NCI-H748 treated with DMSO at 0.1 percent for 48 hours (cell line): ENCODE measurements at places on chromosomes 1 and 21.

- DNase-seq = no peak
Observed at GRCh38 chr1:230549625-230550024, 92.7 kb upstream of the COG2 start.

DNA sequence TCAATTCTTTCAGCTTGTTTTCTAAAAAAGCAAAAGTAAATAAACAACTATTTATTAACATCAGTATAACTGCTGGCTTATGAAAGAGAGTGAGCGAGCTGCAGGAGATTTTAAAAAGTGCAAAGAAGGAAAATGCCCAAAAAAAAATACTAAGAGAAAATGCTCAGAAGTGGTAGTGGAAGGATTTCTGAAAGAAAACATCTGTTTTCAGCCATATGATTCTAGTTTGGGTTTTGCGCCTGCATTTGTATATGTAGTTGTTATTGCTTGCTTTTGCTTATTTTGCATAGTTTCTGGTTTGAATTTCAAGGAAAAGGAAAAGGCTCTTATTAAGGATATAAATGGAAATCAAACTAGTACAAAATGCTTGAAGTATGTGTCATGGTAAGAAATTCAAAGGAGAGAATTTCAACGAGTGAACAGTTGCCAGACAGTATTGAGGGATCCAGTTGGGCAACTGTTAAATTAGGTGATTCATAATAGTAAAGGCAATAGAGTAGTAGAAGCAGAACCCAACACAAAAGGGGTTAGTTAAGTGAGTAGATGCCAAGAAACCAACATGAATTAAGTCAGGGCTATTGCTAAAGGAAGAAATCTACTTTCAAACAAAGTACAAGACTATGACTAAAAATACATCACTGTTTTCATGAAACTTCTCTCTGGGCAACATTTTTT lies 1.2 kb downstream of the GBP5 start:
- no peak for DNase-seq

DNA sequence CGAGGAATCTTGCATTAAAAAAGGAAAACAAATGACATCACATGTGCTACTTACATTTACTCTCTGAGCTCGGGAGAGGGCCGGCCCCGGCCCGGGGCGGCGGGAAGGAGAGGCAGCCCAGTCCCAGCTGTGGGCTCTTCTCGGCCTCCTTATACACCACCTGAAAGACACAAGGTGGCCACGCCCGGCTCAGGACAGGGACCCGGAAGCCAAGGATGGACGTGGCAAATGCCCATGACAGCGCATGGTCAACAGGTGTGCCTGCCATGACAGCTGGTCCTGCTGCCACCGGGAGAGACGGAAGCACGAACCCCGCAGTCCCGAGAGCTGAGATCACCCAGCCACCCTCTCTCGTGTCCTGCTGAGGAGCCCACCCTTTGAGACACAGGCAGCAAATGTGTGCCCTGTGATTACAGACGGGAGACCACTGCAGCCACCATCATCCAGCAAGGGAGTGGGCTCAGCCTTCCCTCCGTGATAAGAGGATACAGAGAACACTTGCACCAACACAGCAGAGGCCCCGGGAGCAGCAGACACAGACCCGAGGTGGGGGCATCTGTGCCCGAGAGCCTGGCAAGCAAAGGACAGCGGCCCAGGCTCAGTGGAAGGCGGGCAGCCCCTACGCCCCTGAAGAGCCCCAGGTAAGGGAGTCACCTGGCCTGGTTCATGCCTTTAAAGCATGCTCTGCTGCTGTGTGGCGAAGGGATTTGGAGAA lies 8.7 kb downstream of the TPRG1L start:
- no peak for DNase-seq

DNA sequence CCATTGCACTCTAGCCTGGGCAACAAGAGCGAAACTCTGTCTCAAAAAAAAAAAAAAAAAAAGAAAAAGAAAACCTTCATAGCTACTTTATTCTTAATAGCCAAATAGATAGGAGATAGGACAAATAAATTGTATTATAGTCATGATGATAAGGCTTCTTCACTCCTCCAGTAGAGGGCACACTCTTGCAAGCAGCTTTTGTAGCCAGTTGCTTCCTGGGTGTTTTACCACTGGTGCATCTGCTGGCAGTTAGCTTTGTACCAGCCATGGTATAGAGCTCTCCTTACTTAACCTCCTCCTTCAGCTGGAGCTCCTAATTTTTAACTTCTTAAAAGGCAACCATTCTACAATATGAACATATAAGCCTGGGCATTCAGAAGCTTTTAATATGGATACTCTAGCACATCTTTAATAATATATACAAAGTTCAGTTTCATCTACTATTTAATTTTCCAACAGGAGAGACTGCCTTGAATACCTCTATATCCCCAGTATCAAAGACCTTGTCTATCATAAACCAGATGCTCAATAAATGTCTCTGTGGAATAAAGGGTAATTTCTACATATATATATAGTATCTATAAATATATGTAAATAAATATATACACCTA lies 35.8 kb downstream of the EVI5 start:
- peak; percentile 27 for DNase-seq

DNA sequence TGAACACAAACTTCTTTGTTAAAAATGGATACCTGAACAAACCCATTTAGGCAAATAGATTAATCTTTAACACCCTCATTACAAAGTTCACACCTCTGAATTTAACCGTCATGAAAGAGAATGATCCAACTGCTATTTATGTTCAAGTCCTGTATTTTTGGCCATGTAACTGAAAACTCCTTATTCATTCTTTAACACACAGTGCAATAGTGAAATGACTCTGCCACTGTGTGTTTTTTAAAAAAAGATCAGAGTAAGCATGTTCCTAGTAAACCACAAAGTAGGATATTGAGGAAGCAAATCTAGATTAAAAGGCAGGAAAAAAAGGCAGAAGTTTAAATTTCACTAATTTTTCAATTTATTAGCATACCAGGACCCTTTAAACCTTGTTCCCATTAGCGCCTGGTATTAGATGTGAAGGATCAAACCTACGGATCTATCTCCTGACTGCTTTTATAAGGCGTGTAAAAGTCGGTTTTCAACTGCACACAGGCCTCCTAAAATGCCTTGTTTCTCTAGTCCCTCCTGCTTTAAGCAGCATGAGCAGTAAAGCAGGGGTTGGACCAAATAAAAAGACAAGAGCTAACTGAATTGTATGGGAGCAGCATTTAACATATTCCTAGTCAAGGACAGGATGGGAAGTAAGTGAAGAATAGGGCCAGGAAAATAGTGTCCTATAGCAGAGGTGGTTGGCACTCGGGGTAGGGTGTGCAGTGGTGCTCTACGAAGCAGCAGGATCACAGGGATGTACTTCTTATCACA lies 33.4 kb downstream of the NUCKS1 start:
- DNase-seq = no peak

DNA sequence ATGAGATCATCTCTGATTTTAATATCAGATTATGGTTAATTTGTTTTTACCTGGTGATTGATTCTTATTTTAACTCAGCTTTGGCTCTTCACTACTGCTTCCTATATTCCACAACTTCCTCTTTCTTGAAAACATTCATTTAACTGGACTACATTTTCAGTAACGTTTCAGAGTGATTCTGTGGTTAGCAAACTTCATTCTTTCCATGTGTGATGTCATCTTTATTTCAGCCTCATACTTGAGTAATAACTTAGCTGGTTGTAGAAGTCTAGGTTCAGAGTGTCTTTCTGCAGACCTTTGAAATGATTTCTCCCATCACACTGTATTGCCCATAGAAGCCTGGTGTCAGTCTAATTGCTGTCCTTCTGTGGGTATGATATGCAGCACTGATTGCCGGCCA lies 36.0 kb upstream of the SLC35F3 start:
- DNase-seq = no peak

GRCh38 chr1:40974945-40975344 lies 4.6 kb upstream of the CTPS1 start:
- no peak for DNase-seq

- no peak for DNase-seq
Observed at GRCh38 chr1:27529704-27530018, 39.7 kb upstream of the WASF2 start.

DNA sequence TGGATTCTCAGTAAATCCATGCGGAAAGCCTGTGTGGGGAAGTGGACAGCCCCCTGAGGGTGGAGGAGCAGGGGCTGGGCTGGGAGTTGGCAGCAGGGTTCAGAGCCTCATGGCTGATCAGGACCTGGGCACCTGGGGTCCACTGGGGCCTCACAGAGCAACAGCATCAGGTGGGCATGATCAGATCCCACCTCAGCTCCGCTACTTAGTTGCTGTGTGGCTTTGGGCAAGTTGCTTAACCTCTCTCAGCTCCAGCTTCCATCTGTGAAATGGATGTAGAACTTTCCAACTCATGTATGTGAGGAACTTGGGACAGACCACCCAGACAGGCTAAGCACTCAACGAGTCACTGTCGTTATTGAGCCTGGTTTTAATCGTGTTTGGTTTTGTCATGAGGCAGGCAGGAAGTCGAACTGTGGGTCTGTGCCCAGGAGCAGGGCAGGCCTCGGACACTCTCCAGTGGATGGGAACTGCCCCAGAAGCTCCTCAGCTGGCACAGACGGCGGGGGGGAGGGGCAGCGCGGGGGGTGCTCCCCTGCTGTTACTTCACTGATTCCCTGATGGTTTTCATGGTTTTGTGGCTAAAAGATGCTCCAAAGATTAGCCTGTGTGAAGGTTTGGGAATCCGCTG lies 155.8 kb upstream of the TMEM51 start:
- no peak for DNase-seq

DNA sequence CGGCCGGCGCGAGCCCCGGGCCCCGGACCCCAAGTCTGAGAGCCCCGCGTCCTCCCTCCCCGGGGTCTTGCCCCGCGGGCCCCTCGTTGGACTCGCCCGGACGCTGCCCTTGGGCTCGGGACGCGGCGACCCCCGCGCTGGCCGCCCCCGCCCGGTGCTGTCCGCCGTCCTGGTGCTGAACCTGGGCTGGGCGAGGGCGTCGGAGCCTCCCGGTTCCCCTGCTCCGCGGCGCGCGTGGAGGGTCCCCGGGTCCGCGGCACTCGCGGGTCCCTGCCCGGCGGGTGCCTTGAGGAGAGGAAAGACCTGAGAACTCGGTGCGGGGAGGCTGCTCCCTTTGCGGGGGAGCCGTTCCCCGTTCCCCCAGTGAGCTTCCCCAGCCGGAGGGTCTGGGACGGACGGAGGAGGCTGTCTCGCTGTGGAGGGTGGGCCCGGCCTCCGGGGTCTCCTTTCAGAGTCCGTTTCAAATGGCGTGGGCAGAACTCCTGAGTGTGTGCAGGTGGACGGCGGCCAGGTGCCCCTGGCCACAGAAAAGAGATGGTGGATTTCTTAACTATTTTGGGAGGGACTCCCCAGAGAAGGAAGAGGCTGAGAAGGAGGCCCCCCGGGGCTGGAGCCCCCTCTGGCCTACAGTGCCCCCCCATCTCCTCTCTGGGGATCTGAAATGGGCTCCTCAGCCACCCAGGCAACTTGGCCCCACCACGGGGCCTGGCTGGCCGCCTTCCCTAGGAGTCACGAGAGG lies 595 bp downstream of the GABRD start:
- DNase-seq = no peak

DNA sequence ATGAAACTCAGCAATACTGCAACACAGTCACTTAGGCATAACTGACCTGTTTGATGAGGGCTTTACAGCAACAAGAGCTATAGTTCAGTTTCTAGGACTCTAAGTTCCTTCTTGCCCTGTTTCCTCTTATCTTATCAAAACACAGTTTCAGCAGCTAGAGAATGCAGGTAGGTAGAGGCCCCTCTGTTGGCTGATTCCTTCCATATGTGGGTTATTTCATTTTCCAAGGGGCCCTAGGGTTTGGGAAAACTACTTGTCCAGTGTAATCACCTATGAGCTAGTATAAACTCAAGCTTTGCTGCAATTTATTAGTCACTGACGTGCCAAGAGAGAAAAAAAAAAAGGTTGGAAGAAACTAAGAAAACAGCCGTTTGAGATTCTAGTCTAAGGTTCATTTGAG lies 607.7 kb upstream of the USP24 start:
- DNase-seq = no peak

DNA sequence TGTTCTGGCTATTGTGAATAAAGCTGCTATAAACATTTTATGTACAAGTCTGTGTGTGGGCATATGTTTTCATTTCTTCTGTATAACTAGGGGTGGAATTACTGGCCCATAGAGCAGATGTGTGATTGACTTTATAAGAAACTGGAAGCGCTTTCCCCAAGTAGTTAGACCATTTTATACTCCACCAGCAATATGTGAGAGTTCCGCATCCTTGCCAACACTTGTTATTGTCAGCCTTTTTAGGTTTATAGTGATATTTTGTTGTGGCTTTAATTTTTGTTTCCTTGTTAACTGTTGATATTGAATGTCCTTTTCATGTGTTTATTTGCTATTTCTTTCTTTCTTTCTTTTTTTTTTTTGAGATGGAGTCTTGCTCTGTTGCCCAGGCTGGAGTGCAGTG lies 9.4 kb downstream of the MAN1C1 start:
- no peak for DNase-seq

- no peak for DNase-seq
Observed at GRCh38 chr21:27206368-27206982, 239.6 kb upstream of the ADAMTS5 start.

- DNase-seq = no peak
Observed at GRCh38 chr1:104574620-104575019, 824.9 kb downstream of the AMY1C start.

- no peak for DNase-seq
Observed at GRCh38 chr1:23557471-23558124, 1.7 kb downstream of the ID3 start.

- no peak for DNase-seq
Observed at GRCh38 chr1:210366767-210367166, 38.1 kb downstream of the HHAT start.

DNA sequence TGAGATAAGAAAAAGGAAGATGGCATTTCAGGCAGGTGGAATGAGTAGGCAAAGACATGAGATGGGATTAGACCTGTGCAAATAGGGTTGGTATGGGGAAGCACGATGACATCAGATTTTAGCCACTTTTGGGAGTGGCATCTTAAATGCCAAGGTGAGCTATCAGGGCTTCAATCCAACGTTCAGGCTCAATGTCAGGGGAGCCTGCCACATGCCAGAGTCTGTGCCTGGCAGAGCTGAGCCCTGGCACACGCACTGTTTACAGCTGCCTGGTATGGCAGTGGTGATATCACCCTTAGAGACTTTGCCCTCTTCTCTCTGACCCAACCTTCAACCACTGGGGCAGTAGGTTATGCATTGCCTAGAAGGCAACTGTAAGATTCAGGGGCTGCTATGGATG lies 1.1 kb upstream of the GUCA2B start:
- no peak for DNase-seq

DNA sequence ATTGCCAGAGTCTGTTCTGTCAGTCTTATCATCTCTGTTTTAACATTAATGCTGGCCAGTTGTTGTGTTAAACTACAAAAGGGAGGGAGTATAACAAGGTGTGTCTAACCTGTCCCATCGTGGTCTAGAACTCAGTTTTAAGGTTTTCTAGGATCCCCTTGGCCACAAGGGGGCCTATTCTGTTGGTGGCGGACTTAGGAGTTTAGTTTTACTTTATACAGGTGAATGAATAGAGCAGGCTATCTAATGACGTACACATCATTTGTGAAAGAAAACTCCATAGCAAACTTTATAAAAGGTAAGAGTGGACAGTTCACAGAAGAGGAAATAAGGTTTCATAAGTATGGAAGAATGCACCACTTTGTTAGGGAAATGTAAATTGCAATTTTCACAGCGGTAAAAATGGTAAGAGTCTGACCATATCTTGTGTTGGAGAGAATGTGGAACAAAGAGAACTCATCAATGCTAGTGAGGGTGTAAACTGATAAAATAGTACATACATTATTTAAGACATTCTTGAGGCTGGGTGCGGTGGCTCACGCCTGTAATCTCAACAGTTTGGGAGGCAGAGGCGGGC lies 2.5 kb upstream of the ATF6 start:
- DNase-seq = no peak

GRCh38 chr1:73910466-73910865 lies 287.5 kb downstream of the LRRIQ3 start:
- no peak for DNase-seq
